Globus pallidus (tissue), 1 donor: ENCODE measurements at places on chromosomes 12 and 14.

GRCh38 chr14:68283378-68284123 lies 464.0 kb downstream of the RAD51B start:
- no peak for DNase-seq

- no peak for DNase-seq
These were observed 557 bp upstream of the FICD start for GRCh38 chr12:108514468-108514972.

GRCh38 chr14:94646481-94646880 lies 34.3 kb downstream of the SERPINA3 start:
- no peak for DNase-seq

DNA sequence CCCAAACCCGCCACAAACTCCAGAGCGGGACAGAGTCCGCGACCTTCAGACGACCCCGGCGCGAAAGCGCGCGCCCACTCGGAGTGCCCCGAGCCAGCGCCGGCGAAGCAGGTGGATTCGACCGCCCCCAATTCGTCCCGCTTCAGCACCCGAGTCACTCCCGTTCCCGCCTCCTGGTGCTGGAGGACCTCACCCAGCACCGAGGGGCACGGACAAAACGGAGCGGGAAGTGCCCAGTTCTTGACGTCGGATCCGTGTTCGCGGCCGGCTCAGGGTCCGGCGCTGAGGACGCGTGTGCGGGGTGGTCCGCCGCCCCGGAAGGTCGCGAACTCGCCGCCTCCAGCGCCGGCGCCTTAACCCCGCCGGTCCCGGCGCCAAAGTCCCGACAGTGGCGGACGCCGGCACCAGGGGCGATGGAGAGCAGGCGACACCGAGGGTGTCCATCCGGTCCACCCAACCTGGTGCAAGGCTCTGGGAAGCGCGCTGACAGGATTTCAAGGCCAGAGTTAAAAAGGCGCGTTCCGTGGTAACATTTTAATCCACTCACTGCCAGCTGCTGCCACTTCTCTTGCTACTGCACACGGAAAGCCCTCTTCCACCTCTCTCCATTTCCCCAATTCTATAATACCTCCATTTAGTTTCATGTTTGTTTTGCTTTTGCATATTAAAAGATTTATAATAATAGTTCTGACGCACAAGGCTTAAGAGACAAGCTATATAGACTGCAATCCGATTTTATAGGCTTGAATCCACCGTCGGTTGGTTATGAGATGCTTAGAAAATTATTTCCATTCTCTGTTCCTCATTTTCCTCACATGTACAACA lies 240.0 kb upstream of the CPNE8 start:
- DNase-seq = peak; percentile 13

DNA sequence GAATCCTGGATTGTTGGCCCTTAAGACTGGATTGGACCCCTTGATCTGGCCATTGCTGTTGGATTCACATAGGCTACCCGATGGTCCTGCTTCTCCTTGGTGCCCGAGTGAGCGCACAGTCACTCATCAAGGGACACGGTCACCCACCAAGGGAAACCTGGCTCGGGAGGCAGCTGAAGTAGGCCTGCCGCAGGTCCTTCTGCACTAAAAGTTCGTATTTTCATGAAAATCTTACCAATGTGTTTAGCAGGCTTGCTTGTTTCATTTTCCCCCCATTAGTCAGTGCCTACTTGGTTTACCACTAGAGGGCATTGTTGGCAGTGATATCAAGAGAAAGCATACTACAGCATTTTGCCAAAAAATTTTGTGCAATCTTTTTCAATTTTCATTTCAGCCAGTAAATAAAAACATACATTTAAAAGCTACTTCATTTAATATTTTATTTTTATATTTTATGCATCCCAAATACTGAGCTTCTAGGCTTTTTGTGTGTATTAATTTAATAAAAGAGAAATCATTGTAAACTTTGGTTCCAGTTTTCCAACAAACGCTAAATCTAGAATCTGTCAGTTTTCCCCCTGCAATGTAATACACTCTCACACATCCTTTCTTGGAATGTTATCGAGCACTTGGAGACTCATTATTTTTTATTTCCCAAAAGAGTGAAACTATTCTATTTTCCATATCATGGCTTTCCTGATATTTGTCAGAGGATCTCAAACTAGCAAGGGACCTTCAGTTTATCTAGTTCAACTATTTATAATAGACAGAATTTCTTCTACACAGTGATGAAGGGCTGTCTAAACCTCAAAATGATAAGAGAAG lies 116.7 kb downstream of the LMNTD1 start:
- DNase-seq = peak; percentile 74

DNA sequence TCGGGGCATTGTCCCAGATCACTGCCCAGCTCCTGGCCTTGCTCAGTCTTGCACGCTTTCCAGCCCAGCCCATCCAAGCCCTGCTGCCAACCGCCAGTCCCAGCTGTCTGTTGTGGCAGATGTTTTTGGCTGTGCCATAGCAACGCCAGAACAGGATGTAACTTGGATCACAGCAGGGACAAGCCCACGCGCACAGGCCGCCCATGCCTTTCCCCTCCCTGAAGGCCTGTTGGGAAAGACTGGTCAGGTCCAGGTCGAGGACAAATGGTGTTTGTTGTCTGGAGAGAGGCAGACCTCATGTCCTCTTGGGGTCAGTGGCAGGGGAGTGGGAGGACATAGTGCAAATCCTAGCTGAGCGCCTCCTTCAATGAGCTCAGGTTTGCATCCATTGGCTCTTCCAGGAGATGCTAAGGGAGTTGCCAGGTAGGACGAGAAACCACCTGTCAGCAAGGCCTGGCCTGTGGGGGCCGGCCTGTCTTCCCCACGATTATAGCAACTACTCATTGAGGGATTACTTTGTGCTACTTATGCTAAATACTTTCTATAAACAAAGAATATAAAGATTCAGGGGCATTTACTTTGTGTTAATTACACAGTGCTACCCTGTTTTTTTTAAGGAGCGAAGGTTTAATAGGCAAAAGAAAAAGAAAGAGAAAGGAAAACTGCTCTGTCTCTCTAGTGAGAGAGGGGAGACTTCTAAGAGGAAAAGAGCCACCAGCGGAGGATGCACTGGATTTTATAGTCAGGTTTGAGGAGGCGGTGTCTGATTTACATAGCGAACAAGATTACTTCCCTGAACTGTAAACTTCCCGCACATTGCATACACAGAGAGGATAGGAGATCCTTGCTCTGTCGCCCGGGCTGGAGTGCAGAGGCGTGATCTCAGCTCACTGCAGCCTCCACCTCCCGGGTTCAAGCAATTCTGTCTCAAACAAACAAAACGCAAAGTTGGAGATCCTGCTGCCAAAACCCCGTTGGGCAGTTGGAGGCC lies 42.8 kb upstream of the CORO1C start:
- DNase-seq = no peak

GRCh38 chr14:35229792-35230089 lies 62.4 kb upstream of the PSMA6 start:
- no peak for DNase-seq

DNA sequence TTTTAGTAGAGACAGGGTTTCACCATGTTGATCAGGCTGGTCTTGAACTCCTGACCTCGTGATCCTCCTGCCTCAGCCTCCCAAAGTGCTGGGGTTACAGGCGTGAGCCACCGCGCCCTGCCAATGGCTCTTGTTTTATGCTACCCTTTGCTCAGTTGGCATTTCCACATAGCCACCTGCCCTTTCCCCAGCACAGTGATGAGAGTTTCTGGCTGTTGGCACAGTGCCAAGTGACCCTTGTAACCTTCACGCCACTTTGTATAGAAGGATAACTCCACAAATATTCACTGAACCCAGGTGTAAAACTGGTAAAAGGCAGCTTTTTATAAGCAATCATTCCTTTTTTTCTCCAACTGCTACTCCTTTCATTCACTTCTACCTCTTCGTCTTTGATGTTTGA lies 18.5 kb upstream of the CCDC175 start:
- no peak for DNase-seq

GRCh38 chr12:92123780-92124688 lies 21.6 kb downstream of the BTG1 start:
- DNase-seq = no peak

DNA sequence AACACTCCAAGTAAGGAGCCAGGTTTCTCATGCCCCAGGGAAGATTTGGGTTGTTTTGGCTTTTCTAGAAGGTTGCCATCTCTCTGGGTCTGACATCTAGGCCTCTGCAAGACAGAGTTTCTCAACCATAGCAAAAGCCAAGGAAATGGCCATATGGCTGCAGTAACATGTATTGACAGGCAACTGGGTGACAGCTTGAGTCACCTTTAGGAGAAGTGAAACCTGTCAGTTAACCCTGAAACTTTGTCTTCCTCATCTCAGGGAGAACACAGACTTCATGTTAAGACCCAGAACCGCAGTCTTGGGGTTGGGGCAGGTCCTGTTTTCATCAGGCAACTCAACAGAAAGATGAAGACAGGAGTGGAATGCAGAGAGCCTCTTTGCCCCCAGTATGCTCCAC lies 46.0 kb upstream of the PLBD1 start:
- DNase-seq = peak; percentile 31
